ENCODE measurements at places on chromosomes 3 and 15.

DNA sequence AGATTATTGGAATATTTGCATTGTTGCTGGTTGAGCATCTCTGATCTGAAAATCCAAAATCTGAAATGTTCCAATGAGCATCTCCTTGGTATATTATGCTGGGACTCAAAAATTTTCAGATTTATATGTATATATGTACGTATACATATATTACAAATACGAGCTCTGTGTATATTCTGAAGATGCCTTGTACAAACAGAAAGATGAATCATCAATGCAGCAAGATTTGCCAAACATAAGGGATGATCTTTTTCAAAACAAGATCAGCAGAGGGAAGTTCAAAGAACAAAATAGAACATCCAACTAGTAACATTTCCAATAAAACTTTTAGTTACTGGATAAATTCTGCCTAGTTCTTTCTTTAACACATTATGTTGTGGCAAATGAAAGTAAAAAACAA lies 42.5 kb downstream of the HERC1 start:
- no peak for DNase-seq

DNA sequence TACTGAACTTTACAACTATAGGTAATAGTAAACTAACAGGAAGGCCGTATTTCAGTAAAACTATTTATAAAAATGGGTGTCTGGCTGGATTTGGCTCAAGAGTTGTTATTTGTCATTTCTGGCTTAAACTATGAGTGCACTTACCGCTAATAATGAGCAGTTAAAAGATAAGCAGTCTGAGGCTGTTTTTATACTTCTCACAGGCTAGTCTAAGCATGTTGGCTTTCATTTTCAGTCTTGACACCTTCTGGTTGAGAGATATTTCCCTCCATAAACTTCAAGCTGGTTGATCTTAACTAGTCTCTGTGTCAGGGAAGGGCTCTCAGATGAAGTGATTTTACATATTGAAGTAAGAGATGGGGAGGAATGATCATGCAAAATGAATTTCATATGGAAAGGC lies 96.1 kb downstream of the RSRC1 start:
- DNase-seq: no peak

DNA sequence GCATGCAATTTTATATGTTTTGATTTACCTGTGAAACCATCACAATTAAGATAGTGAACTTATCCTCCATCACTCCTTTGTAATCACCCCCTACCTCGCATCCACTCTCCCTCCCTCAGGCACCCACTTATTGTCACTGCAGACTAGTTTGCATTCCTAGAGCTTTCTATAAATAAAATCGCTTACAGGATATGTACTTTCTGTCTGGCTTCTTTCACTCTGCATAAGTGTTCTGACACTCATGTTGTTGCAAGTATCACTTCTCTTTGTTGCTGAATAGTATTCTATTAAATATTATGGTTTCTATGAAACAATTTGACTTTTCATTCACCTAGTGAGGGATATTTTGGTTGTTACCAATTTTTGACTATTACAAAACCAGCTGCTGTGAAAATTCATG lies 139.3 kb downstream of the RSRC1 start:
- DNase-seq: no peak

- DNase-seq: no peak
Measured at GRCh38 chr3:162742159-162742717, 1245.6 kb downstream of the OTOL1 start.

GRCh38 chr3:129732200-129732876 lies 125.9 kb upstream of the PLXND1 start:
- no peak for DNase-seq

GRCh38 chr3:149381173-149382100 lies 4.0 kb upstream of the TM4SF1 start:
- DNase-seq: no peak

Data from activated CD8-positive, alpha-beta memory T cell treated with anti-CD3 and anti-CD28 coated beads, Interleukin-2, amount 50 U/mL, for 4 hours (primary cell).